ENCODE measurements at places on chromosomes 11 and 22.

DNA sequence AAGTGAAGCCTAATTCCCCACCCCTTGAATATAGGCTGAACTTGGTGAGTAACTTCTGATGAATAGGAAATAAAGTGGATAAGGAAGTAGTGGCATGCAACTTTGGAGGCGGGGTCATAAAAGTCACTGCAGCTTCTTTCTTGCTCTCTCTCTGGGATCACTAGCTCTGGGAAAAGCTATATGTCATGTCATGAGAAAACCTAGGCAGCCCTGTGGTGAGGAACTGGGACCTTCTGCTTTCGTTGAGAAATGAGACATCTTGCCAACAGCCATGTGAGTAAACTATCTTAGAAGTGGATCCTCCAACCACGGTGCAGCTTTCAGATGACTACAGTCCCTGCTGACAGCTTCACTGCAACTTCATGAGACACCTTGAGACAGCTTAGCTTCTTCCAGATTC, 15.7 kb downstream of the ZNF214 start:
- DNase-seq, result no peak

- DNase-seq, result no peak
Observed at GRCh38 chr11:32255841-32256240, 165.0 kb downstream of the RCN1 start.

- no peak for DNase-seq
Observed at GRCh38 chr11:78605296-78605695, 30.6 kb upstream of the NARS2 start.

DNA sequence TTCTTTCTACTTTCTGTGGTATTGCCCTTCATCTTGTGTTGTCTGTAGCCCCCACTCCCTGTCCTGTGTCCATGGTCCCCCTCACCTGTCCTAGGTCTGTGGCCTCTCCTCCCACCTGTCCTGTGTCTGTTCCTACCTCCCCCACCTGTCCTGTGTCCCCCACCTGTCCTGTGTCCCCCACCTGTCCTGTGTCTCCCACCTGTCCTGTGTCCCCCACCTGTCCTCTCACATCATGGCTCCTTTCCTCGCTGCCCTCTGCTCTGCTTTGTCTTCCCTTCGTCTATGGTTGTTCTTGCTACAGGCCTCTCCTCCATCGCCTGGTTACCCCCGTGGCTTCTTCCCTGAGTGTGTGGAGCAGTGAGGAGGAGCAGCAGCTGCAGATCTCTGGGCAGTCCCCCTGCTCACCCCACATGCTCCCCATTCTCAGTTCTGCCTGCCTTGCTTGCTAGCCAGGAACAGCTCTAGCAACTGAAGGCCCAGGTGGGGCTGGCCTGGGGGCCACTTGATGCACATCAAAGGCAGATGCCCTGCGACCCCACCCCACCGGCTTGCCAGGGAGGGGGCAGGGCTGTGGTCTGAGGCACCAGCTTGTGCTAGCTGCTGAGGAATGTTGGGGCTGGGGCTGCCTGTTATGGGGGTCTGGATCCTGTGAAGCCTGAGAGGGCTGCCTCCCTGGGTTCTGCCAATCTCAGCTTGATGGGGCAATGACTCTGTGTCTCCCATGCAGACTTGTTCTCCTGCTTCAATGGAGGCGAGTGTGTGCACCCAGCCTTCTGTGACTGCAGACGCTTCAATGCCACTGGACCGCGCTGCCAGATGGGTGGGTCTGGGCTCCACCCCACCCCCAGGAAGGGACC, 5.6 kb downstream of the OTOG start:
- no peak for DNase-seq

DNA sequence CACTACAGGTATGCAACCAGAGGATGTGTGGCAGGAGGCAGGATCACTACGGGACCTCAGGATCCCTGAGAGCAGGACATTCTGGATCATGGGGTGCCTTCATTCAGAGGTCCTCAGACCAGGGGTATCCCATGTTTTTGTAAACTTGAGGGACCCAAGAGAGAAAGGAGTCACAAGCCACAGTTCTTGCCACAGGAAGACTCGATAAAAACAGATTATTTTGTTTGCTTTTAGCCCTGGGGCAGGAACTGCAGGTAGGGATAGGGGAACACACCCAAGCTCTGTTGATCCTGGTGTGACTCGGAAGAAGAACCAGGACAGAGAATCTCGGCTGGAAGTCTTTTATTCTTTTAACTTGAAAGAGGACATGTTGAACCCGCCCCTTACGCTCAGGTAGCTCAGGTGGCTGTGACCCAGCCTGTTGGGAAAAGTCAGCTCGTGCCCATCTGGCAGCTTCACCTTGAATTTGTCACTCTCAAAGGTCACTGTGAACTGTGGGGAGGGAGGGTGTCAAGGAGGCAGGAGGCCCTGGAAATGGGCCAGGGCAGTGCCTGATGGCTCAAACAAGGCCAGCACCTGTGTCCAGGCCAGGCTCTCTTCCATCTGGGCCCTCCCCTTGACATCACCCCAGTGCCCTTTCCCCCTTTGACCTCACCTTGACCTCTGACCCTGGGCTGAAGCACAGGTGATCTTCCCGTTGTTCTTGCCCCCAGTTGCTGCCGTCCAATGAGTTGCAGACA, 9.8 kb downstream of the LGALS2 start:
- no peak for DNase-seq

GRCh38 chr11:27701355-27702105, 1.3 kb upstream of the BDNF start:
- no peak for DNase-seq

DNA sequence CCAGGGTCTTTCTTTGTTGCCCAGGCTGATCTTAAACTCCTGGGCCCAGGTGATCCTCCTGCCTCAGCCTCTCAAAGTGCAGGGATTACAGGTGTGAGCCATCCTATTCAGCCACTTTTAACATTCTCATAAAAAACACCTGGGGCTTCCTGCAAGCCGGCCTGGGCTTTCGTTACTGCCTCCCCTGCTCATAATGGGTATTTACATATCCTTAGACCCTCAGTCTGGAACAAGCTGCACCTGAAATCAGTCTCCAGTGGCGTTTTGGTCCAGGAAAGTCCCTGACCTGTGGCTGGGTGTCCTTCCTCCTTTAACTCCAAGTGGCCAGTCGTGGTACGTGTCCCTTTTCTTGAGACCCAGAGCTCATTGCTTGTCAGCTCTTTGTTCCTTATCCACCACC, 320.7 kb downstream of the TMEM135 start:
- DNase-seq, result no peak

DNA sequence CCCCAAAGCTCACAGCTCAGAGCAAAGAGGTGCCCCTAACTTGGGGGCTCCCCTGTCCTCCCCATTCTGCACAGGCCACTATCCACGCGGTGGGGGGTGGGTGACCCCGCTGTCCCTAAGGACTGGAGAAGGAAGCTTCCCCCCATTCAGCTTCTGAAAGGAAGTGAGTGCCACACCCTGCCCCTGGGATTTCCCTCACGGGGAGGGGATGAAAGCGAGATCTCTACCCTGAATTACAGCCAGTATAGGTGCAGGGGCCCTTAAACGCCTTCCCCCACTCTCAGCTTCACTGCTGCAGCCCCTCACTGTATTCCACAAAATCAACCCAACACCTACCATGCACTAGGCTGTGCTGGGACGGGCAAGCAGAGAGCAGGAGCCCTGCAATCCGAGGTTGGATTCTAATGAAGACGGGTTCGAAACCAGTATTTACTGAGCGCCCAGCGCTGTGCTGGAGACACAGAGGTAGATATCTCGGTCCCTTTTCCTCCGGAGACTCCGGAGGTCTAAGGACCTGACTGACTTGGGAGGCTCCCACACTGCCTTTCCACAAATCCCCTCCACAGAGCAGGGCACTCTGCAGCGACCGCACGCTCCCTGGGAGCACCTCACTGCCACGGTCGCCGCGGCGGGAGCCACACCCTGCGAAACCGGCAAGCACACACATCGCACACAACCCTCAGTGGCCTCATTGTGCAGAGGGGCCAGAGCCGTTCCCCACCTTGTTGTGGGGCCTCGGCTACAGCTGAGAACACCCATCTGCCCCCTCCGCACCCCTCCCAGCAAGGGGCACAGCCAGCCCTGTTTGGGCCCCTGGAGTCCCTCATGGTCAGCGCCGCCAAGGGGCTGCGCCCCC, 1.8 kb downstream of the AHNAK start:
- no peak for DNase-seq

GRCh38 chr11:27253224-27253623, 109.8 kb downstream of the CCDC34 start:
- no peak for DNase-seq

DNA sequence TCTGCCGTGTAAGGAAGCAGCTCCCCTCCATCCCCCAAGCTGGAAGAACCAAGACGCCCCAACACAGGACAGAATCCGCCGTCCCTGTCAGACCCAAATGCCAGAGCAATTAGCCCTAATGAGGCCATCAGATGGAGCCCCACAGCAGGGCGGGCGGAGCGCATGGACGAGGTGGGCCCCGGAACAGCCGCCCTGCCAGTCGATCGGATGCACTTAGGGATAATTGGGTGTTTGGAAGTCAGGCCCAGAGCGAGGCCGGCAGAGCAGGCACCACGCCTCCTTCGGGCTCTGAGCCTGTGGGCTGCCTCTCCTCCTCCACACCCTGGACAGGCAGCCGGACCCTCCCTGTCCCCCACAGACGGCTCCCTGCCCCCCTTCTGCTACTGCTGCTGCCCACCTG, 5.5 kb upstream of the TH start:
- DNase-seq, result no peak

GRCh38 chr11:13036235-13036634, 27.1 kb downstream of the RASSF10 start:
- no peak for DNase-seq

DNA sequence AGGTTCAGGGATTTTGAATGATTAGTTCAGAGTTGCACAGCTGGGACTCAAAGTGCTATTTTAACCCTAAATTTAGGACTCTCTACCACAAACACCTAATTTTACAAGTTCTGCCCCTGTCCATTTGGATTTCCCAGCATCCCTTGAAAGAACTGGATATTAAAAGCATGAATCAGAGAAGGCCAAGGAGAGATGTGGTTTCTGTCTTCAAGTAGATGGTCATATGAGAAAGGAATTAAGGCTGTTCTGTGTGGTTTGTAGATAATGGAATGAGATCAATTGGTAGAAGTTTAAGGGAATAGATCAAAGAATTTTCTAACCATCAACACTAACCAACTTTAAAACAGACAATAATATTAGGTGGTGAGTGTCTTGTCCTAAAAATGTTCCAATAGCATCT, 106.4 kb upstream of the TENM4 start:
- no peak for DNase-seq

DNA sequence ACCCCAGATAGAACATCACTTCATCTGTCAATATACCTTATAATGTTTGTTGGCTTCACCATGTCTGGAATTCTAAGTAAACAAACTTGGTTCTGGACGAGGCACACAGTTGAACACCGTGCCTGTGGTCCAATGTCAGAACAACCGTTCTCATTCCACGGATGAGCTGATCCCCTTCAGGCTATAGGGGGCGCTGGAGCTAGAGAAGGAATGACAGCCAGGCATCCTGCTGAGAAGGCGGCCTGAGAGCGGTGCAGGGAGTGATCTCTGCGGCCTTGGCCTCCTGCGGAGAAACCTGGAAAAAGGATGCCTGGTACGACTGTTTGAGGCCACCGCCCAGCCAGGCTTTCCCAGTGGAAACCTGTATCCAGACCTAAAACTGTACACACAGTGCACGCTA, 48.7 kb downstream of the FDX1 start:
- DNase-seq, result no peak

GRCh38 chr22:17974703-17975372, 49.5 kb downstream of the MICAL3 start:
- DNase-seq, result no peak

GRCh38 chr11:122599434-122599833, 56.1 kb upstream of the UBASH3B start:
- DNase-seq, result no peak

Measured in AG04449 (cell line).